ENCODE measurements at places on chromosomes 4 and X.

- no peak for DNase-seq
Measured at GRCh38 chr4:40363382-40363920, 28.3 kb downstream of the CHRNA9 start.

DNA sequence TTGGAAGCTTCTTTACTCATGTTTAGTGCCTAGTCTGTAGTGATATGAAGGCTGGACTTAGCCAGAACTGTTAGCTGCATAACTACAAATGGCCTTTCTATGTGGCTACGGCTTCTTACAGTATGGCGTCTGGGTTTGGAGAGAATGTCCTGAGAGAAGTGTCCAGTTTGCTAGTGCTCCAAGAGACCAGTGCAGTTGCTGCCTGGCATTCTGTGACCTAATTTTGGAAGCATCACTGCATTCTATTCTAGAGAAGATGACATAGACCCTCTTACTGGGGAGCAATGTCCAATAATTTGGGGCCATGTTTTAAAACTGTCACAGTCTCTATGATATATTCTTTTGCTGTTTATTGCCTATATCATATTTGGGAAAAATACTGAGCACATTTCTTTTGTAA, 74.2 kb downstream of the STAG2 start:
- no peak for DNase-seq

- no peak for DNase-seq
Measured at GRCh38 chrX:114582698-114583395, 1.0 kb upstream of the HTR2C start.

- DNase-seq, result no peak
Measured at GRCh38 chr4:161817914-161818313, 345.9 kb downstream of the FSTL5 start.

- no peak for DNase-seq
Measured at GRCh38 chrX:155877288-155877687, 3.9 kb upstream of the VAMP7 start.

- no peak for DNase-seq
Measured at GRCh38 chrX:115972717-115973116, 197.8 kb upstream of the AGTR2 start.

GRCh38 chr4:109275066-109275745, 27.3 kb downstream of the COL25A1 start:
- DNase-seq, result no peak

- DNase-seq, result no peak
Measured at GRCh38 chr4:47972721-47973120, 43.8 kb downstream of the CNGA1 start.

DNA sequence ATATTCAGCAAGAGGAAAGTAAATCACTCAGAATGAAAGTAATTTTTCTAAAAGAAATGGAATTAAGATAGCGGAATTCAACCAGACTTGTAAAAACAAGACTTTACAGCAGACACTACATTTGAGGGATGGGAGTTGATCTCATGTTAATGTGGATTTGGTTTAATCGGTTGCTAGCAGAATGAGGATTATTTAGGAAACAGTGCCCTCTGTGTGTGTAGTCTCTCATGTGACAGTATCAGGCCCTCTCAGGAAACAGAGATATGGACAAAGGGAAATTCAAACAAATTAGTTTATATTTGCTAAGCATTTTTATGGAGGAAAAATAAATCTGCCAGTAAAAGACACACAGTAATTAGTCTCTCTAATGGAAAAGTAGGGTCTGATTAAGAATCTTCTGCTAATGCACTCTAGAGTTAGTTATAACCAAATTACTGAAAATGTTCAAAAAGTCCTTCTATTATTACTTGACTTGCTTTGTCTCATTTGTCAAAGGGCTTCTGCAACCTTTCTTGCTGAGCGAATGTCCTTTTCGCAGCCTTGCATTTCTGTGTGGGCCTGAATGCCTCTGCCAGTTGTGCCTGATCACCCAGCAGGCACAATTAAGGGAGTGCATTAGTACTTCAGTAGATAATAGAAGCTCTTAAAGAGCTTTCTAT, 1282.3 kb upstream of the TENM3 start:
- DNase-seq, result no peak

DNA sequence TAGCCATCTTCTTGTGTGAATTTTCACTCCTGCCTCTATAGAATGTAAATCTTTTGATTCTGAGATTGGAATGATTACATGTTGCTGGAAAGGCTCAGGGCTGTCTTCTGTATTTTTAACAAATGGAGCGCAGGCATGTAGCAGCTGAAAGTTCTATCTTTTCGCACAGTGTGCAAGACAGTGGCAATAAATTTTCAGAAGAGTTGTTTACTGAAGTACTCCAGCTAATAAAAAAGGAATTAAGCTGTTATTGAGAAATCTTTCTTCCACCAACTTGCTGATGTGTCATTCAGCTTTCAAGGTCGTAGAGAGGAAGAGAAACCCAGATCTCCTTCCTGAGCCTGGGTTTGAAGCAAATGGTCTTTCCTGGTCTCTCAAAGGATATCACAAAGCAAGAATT, 122.0 kb upstream of the PUDP start:
- no peak for DNase-seq

DNA sequence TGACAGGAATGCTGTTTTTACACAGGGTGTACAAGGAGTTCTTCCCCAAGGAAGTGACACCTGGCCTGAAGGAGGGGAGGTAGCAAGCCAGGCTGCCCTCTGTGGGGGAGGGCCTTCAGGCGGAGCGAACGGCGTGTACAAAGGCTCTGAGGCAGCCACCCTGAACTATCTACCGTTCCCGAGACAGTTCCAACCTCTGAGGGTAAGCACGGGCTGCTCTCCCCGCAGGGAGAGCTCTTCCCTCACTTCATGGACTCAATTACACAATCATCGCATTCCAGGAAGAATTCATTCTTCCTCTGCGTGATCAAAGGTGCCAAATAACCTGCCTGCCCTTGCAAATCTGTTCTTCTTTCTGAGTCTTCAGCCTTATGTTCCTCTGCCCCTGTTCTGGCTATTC, 4.8 kb downstream of the ELK1 start:
- DNase-seq, result no peak

DNA sequence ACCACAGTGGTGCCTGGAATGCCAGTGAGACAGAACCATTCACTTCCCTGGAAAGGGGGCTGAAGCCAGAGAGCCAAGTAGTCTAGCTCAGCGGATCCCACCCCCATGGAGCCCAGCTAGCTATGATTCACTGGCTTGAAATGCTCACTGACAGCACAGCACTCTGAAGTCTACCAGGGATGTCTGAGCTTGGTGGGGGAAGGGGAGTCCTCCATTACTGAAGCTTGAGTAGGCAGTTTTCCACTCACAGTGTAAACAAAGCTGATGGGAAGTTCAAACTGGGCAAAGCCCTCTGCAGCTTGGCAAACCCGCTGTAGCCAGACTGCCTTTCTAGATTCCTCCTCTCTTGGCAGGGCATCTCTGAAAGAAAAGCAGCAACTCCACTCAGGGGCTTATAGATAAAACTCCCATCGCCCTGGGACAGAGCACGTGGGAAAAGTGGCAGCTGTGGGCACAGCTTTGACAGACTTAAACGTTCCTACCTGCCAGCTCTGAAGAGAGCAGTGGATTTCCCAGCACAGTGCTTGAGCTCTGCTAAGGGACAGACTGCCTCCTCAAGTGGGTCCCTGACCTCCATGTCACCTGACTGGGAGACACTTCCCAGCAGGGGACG, 32.0 kb downstream of the NAP1L2 start:
- no peak for DNase-seq

- DNase-seq, result no peak
Measured at GRCh38 chrX:122625821-122626220, 558.3 kb upstream of the GRIA3 start.

DNA sequence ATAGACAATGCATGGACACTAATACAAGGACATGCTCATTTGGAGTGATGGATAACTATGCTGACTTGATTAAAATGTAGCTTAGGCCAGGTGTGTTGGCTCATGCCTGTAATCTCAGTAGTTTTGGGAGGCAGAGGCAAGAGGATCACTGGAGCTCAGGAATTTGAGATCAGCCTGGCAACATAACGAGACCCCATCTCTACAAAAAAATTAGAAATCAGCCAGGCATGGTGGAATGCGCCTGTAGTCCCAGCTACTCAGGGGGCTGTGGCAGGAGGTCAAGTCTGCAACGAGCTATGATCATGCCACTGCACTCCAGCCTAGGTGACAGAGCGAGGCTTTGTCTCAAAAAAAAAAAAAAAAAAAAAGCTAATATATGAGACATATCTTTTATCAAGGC, 196.3 kb downstream of the FBXW7 start:
- no peak for DNase-seq

DNA sequence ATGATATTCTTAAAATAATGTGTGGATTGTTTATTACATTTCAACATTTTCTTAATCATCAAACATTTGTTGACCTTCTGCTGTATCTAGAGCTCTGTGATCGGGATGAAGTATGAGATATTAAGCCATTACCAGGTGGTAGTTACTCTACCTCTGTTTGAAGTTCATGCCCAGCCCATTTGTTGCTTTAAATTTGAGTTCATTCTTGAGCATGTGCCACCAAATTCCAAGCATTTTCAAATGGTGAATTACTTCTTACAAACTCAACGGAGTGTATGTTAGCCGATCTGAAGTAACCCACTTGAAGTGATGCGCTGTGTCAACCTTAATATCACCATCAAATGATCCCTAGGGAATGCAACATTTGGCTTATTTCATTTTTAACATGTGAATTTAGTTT, 7.3 kb upstream of the DTHD1 start:
- no peak for DNase-seq

- DNase-seq, result no peak
Measured at GRCh38 chrX:28586981-28587551, at the start of gene IL1RAPL1. IL1RAPL1 (plus strand) TSS chrX:28587446.

DNA sequence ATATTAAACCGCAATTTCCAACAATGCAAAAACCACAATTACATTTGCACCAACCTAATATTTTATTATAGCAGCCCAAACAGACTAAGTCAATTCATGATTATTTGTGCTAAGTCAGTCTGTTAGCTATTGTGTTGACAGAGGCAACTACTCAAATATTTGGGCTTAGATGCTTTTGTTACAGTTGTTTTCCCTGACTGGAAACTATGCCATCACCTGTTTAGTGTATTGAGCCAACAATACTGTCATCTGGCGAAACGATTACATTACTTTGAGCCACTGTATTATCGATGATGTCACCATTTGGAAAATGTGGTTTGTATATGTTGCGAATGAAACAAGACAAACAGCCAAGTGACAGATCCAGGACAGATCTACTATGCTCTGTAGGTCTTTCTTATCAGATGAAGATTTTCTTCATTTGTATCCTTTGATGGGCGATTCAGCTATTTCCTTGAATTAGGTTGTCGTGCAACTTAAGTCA, 38.7 kb upstream of the INTS6L start:
- no peak for DNase-seq

DNA sequence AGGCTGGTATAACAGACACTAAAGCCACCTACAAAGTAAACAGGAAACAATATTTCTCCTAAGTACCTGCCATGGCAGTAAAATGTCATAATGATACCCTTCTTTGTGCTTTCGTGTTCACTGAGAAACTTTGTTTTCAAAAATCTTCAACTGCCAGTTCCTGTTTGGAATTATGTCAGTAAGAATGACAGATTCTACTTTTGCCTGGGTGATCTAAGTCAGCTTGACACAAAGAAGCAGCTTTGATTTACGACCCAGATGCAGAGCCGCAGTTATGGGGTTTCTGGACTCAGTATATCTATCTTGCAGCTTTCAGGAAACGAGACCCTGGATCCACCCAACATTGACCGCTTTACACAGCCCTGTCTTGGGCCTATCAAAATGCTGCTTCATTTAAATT, 71.2 kb downstream of the SNX25 start:
- no peak for DNase-seq
